ENCODE measurements at places on chromosomes 6 and 20.

GRCh38 chr20:2986466-2986865 is 57.0 kb upstream of the GNRH2 start:
- peak; percentile 48 for DNase-seq

DNA sequence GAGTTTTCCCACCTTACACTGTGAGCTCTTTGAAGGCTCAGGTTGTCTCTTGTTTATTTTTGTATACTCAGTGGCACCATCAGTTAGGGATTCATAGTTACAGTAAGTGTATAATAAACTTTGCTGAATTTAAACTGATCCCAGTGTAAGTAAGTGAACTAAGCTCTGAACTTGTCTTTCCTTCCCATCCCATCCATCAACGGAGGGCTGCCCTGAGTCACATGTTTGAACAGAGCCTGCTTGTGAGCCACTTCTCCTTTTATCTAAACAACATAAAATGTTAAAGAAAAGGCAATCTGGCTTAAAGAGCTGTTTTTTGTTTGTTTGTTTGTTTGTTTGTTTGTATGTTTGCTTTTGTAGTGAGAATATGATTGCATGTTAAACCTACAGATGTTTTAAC is 185.7 kb upstream of the MARCKS start:
- no peak for DNase-seq

GRCh38 chr20:32896521-32897280 is 38.0 kb downstream of the EFCAB8 start:
- DNase-seq: no peak

GRCh38 chr20:12946789-12947188 is 62.0 kb upstream of the SPTLC3 start:
- no peak for DNase-seq

GRCh38 chr20:21173485-21173884 is 47.6 kb downstream of the KIZ start:
- DNase-seq: no peak

GRCh38 chr6:142014515-142014914 is 118.2 kb upstream of the GJE1 start:
- peak; percentile 66 for DNase-seq

DNA sequence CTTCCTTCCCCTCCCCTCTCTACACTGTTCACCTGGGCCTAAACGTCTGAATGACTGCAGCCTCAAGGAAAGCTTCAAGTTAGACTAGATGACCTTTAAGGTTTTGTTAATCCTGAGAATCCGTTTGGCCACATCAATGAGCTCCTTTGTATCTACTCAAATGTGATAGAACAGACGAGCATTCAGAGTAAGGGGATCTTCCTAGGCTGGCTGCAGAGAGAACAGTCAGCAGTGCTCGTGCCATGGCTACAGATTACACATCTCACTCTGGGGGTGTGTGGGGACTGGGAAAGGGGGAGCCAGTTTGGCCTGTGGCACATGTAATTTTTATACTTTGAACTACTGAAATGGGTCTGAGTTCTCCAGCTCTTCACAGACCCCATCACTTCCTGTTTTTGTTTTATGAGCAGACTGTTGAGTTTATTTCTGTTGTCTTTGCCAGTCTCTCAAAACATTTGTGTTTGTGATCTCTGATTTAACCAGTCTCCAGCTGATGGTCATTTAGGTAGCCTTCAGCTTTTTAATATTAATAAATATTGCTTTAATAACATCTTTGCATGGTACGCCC is 50.9 kb downstream of the KCNS1 start:
- no peak for DNase-seq

DNA sequence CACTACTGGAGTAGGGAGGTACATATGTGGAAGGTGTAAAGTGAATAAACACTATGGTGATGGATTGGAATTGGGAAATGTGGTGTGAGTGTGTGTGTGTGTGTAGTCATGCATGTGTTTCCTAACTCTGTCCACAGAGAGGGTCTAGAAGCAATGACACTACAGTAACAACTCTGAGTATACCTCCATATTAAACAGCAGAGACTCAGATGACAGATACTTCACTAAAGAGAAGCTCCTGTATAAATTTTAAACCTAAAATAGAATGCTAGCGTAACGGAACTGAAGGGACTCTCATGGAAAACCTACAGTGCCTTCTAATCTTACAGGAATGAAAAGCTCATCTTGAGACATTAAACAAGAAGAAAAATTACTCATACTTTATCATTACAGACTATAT is 150.5 kb downstream of the SLC16A10 start:
- no peak for DNase-seq

DNA sequence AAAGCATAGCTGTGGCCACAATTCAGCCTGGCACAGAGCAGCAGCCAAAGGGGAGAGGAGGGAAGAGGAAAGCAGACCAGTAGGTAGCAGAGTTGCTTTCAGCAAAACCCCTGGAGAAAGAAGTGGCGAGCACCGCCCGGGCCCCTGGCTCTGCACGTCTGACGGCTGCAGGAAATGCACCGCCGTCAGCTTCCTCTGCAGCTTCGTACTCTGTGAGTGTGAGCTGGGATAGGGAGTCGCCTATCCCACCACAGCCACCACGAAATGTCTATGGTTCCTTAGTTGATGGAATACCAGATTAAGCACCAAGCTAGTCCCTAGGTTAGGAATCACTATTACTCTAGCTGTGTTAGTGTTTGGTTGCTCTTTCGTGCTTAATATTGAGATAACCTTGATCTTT is 79.9 kb upstream of the NAA20 start:
- DNase-seq: no peak

GRCh38 chr20:31494131-31494530 is 19.0 kb downstream of the REM1 start:
- peak; percentile 52 for DNase-seq

DNA sequence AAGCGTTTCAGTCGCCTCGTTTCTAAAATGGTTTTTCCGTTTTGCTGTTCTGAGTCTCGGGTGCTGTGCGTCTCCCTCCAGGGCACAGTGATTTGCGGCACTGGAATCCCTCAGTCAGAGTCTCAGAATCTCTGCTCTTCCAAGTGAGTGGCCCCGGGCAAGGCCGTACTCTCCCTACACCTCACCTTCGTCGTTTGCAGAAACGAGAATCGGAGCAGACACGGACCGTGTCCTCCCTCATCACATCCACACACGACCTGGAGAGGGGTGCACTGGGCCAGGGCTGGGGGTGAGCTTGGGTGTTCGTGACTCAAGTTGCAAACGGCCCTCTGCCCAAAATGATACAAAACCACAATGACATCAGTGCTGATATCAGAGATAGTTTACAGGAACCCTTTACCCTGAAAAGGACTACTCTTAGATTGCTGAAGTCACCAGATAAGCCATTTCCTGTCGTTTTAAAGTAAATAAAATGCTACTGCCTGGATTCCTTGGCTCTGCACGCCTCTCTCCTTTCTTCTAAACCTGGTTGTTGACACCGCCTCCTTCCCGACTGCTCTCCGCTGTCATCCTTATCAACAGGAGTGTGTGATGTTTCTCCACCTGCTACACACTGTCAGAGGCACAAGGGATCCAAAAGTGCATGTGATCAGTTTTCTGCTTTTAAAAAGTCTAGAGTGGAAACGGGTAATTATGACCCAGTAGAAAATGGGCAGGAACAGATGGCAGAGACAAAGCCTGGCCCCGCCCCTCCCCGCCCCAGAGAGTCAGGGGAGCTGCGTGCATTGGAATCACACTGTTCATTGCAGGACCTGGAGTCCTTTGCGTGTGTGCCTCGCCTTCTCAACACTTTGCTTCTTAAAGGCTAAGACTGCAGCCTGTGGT is 38.4 kb downstream of the KIF25 start:
- DNase-seq: peak; percentile 11

DNA sequence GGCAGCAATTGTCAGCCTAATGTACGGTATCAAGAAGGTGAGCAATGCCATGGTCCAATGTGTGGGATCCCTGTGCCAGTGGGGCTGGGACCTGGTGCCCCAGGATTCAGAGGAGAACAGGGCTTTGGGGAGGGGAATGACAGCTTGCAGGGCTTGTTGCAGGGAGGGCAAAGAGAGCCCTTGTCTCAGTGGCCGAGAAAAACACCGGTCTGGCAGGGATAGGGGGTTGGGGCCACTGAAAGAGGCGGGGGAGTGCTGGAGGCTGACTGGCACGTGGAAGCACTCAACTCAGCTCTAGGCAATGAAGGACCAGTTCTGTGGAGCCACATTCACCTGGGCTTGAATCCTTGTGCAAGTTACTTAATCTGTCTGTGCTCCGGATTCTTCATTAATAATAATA is 3.5 kb upstream of the MUCL3 start:
- DNase-seq: no peak

DNA sequence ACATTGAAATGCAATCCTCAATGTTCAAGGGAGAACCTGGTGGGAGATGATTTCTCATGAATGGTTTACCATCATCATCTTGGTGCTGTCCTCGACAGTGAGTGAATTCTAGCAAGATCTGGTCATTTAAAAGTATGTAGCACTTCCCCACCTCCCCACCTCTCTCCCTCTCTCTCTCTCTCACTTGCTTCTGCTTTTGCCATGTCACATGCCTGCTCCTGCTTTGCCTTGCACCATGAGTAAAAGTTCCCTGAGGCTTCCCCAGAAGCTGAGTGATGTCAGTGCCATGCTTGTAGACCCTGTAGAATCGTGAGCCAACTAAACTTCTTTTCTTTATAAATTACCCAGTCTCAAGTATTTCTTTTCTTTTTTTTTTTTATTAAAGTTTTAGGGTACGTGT is 60.5 kb downstream of the DST start:
- DNase-seq: no peak

DNA sequence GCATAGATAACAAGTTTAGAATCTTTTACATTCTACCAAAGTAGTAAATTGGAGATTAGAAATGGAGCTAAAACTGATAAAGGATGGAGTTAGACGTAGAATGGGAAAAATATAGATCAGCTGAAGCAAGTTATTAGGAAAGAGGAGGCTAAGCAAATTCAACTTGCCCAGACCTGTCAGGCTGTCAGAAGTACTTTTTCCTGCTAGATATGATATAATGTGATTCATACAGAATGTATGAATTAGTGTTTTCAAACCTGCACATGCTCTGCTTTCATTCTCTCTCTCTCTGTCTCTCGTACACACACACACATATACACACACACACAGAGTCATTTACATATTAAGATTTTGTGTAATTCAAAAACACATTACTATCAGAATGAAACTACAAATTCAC is 133.2 kb upstream of the HDGFL1 start:
- DNase-seq: no peak

GRCh38 chr6:51398793-51399192 is 580.1 kb downstream of the TFAP2B start:
- no peak for DNase-seq

GRCh38 chr6:118535176-118535844 is 12.8 kb upstream of the PLN start:
- DNase-seq: no peak

DNA sequence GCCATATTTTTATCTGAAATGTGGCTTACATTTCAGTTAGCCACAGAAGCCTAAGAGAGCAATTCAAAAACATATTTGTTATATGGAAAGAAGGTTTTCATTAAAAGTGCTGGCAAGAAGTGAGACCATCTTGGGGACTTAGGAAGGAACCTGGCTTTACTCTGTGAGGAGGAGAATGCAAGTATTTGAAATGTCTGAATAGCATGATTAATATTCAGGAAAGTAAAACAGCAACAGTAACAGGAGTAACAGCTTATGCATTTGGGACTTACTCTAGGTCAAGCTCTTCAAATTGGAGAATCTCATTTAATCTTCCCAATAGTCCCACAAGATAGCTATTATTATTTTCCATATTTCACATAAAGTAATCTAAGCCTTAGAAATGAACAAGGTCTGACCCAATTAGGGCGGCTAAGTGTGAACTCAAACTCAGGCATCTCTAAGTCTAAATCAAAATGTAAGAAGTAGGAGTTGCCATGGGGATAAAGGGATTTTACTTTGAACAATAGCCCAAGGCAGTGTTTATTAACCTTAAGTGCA is 816.5 kb downstream of the BCKDHB start:
- no peak for DNase-seq

- DNase-seq: no peak
Observed at GRCh38 chr6:35036059-35036827, 104.9 kb downstream of the TCP11 start.

DNA sequence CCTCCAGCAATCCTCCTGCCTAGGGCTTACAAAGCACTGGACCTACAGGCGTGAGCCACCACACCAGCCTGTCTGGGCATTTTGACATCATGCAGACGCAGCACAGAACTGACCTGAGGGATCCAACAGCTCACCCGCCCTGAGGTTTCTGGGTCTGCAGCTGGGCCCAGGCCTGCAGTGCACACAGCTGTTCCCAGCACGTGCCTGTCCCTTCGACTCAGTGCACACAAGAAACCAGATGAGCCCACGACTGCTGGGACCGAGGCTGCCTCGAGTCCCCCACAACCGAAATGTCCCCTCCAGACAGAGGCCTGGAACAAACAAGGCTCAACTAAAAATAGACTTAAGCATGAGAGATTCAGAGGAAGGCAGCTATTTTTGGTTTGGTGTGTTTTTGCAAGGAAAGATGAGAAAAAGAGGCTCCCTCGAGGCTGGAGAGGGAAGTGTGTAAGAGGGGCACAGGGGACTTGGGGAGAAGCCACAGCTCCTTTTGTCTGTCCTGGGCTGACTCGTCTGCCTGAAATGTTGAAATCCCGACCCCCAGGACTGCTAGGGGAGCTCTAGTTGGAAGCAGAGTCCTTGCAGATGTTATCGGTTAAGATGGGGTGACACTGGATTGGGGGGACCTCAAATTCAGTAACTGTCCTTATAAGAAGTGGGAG is 66.3 kb downstream of the YTHDF1 start:
- no peak for DNase-seq

DNA sequence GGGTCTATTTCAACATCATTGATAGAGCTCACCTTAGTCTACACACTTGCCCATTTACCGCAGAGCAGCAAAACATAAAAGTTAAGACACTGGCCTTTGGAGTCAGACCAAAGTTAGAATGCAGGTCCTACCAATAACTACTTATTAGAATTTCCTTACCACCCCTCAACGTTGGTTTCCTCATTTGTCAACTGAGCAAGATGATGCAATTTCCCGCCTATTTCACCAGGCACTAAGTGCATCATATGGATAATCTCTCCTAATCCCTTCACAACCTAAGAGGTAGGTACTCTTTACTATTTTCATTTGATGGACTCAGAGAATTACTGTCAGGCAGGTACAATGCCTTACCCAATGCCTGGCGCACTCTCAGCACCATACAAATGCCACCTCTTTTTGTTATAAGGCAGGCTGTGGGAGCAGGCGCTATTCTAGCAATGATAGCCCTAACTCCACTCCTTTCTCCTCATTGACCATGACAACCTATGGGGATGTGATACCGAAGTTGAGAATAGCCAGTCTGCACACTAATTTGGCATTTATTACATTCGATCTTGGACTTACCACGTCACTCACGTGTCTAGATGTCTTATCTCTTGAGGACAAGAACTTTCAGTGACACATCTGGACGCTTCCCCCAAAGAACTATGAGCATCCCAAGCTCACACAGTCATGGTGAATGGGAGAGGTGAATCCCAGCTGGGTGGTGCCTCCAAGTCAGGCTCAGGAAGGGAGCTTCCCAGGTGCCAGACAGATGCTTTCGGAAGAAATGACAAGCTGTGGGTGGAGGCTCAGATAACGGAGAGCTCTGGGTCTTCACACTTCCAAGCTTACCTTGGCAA is 128.1 kb upstream of the STMND1 start:
- no peak for DNase-seq

- no peak for DNase-seq
Observed at GRCh38 chr20:15419856-15420255, 1082.4 kb upstream of the FLRT3 start.

GRCh38 chr20:25237610-25238318 is 10.1 kb upstream of the PYGB start:
- DNase-seq: peak; percentile 97

- peak; percentile 48 for DNase-seq
Observed at GRCh38 chr6:5036269-5036668, 32.4 kb upstream of the RPP40 start.

- DNase-seq: no peak
Observed at GRCh38 chr6:160523223-160523622, 140.9 kb downstream of the LPA start.

- no peak for DNase-seq
Observed at GRCh38 chr6:17429383-17430061, 36.1 kb downstream of the CAP2 start.
